ENCODE measurements at places on chromosomes 7 and 10. TPM values are rescaled to one million over a fixed set of nuclear protein-coding genes. Genes with fewer than 3 reads are reported as not detected.

Gene PLXDC2
- total RNA-seq: 0.15 TPM

DNA sequence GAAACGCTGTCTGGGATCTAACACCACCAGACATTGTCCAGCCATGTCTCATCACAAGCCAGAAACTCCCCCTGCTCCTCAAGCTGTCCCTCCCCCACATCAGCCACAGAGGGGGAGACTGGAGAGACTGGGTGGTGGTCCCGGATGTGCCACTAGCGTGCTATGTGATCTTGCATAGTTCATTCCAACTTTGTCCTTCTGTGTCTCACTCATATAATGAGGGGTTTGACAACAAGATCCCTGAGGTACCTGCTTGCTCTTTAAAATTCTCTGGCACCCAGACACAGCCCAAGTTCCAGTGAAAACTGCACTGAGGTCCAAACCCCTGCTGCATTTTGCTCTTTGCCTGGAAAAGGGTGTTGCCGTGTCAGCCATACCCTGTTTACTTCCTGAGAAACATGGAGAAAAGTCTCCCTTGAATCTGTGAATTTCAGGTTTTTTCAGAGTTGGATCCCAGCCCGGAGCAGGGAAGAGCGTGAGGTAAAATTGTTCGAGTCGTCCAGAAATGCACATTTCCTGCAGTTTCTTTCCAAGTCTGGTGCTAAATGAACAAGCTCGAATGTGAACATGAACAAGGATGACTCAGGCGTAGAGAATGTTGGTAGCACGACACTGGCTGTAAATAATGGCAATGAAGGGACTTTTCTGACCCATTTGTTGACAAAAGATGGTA is 156.6 kb downstream of the CCDC3 start:
- no peaks in the 10 kb centered on the region for H3K4me1 ChIP-seq
- no peaks in the 10 kb centered on the region for H3K27me3 ChIP-seq
- H3K36me3 ChIP-seq: no peaks in the 10 kb centered on the region
- DNase-seq: no peak

GRCh38 chr10:86970162-86970981 is 2.1 kb downstream of the ADIRF start:
- H3K4me1 ChIP-seq: peaks cover 46% of the 10 kb centered on the region
- H3K36me3 ChIP-seq: no peaks in the 10 kb centered on the region
- H3K4me3 ChIP-seq: peak overlapping the region; percentile 71

Gene CAMK1D
- total RNA-seq: 8.9 TPM

- no peak overlapping the region for H3K27ac ChIP-seq
- no peak overlapping the region for H3K4me3 ChIP-seq
- DNase-seq: no peak
- no peaks in the 10 kb centered on the region for H3K36me3 ChIP-seq
- H3K27me3 ChIP-seq: no peaks in the 10 kb centered on the region
Observed at GRCh38 chr10:104988686-104989085, 347.6 kb downstream of the SORCS3 start.

Gene PAPOLB
- total RNA-seq: not detected

Gene DDIT4
- total RNA-seq: 156 TPM

DNA sequence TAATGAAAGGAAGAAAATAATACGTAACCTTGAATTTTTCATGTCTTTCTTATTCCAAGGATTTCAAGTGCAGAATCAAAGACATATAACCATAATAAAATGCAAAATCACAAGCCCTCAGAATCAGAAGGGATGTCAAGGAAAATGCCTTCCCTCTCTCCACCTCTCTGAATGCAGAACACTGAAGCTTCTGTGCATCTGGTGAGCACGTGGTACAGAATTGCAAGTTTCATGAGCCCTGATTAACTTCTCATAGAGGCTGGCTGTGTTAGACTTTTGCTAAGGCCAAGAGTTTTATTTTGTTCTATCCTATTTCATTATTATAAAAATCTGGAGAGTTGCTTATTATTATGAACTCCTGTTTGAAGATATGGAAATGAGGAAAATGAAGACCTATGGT is 533.7 kb upstream of the POM121L12 start:
- H3K27ac ChIP-seq: no peak overlapping the region
- no peak for DNase-seq
- no peaks in the 10 kb centered on the region for H3K27me3 ChIP-seq
- no peaks in the 10 kb centered on the region for H3K36me3 ChIP-seq
- no peak overlapping the region for H3K4me3 ChIP-seq

Gene CUBN
- 0.73 TPM for total RNA-seq

DNA sequence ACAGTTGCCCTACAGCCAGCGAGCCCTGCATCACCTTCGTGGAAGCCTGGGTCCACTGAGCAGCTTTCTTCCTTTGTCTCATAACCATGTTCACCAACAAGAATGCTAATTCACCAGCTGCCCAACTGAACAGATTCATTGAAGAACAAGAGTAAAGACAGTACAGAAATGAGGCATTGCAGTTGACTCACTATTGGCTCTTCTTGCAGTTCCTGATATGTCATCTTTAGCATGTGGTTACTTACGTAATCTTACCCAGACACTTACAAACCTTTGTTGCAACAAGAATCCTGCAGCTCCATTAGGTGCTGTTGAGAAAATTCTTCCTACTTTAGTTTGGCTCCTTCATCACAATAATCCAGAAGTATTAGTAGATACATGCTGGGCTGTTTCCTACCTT is 174.0 kb upstream of the TPK1 start:
- H3K27ac ChIP-seq: no peak overlapping the region
- H3K4me1 ChIP-seq: no peaks in the 10 kb centered on the region

DNA sequence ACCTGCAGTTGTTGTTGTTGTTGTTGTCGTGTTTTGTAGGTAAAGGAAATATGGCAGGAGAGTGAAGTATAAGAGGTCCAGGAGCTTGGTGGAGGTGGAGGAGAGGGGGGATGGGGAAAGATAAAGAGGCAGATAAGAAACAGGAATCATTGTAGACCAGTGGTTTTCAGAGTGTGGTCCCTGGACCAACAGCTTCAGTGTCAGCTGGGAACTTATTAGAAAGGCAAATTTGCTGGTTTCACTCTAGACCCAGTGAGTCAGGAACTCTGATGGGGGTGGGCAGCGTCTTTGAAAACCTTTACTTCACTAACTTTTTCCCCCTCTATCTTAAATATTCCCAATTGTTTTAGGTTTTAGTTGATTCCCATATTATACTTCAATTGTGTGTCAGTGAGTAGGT is 241.5 kb downstream of the AUTS2 start:
- no peak overlapping the region for H3K27ac ChIP-seq
- no peaks in the 10 kb centered on the region for H3K27me3 ChIP-seq
- no peaks in the 10 kb centered on the region for H3K4me1 ChIP-seq
- DNase-seq: no peak

DNA sequence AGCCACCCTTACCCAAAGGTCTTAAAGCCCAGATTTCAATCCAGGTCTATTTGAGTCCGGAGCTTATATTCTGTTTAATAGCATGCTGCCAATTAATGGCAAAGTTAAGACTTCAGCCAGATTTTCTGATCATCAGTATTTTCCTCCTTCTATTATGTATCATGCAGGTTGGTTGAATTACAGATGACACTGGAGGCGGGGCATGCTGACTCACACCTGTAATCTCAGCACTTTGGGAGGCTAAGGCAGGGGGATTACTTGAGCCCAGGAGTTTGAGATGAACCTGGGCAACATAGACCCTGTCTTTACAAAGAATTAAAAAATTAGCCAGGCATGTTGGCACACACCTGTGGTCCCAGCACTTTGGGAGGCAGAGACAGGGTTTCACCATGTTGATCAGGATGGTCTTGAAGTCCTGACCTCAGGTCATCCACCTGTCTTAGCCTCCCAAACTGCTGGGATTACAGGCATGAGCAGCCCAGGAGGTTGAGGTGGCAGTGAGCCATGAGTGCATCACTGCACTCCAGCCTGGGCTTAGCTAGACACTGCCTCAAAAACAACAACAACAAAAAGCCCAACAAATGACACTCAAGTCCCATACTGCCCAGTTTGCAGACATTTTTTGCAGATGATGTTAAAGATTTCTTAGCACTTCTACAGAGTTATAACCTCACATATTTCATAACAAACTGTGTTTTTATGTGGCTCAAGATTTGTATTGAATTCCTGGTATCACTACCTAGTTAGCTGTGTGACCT is 62.5 kb downstream of the MCU start:
- no peaks in the 10 kb centered on the region for H3K36me3 ChIP-seq
- no peaks in the 10 kb centered on the region for H3K27me3 ChIP-seq
- no peak overlapping the region for H3K4me3 ChIP-seq
- no peak for DNase-seq
- no peak overlapping the region for H3K27ac ChIP-seq

DNA sequence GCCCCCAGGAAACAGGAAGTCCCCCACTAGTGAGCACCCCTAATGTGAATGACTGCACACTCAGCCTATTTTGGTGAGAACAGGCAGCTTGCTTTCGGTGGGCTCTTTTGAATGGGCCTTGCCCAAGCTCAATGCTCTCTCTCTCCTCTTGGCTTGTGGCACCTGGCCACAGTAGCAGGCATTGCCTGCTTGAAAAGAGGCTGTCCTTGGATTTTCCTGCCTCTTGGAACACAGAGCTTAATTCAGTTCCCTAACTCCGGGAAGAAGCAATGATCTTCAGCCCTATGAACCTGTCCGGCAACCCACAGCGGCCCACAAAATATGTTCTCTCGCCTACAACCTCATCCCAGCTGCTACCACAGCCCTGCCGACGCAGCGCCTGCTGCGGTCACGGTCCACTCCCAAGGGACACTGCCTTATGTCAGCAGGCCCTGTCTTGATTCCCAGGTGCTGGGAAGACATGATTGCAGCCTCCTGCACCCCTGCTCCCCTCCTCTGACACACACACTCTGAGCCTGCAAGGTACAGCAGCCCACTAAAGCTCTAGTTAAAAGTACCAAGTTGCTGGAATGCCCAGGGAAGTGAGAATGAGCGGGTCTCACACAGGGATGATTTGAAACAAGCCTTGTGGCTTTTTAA is 715.5 kb upstream of the GALNT17 start:
- H3K27ac ChIP-seq: no peak overlapping the region
- no peak overlapping the region for H3K4me3 ChIP-seq
- DNase-seq: no peak
- no peaks in the 10 kb centered on the region for H3K4me1 ChIP-seq
- no peaks in the 10 kb centered on the region for H3K27me3 ChIP-seq
- H3K36me3 ChIP-seq: no peaks in the 10 kb centered on the region

Gene TLL2
- total RNA-seq: 0.09 TPM

Gene STEAP1B
- not detected for total RNA-seq

- no peaks in the 10 kb centered on the region for H3K27me3 ChIP-seq
- H3K4me3 ChIP-seq: peak overlapping the region; percentile 72
- DNase-seq: peak; percentile 10
- peaks cover 62% of the 10 kb centered on the region for H3K4me1 ChIP-seq
- no peaks in the 10 kb centered on the region for H3K36me3 ChIP-seq
Observed at GRCh38 chr7:148700661-148701064, 2.0 kb downstream of the CUL1 start.

Gene EPHA1
- 2.8 TPM for total RNA-seq

DNA sequence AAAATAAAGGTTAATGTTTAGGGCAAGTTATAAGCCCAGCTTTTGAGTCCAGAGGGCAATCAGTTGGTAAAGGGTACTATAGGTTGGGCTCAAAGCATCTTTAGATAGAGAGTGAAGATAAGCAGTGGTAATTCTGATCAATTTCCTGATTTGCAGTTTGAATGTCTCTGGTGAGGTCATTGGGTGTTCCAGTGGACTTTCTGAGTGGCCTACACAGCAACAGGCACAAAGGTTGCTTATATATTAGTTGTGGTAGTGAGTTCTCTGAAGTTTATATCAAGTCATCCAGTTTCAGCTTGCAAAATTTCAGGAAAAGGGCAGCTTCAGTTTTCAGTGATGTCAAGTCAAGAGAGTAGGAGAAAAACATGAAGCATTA is 29.1 kb downstream of the GIMAP5 start:
- H3K4me3 ChIP-seq: no peak overlapping the region
- DNase-seq: no peak
- H3K27ac ChIP-seq: no peak overlapping the region
- H3K4me1 ChIP-seq: no peaks in the 10 kb centered on the region
- no peaks in the 10 kb centered on the region for H3K36me3 ChIP-seq

DNA sequence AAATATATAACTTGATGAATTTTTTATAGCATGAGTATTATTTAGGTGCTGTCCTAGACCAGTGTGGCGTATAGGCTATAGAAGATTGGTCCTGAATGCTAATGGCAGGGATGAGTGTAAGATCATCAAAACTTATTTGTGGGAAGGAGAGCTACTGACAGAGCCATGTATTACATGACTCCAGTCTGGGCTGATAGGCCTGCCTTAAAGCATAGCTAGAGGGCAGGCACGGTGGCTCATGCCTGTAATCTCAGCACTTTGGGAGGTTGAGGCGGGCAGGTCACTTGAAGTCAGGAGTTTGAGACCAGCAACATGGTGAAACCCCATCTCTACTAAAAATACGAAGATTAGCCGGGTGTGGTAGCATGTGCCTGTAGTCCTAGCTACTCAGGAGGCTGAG is 198.1 kb upstream of the KLF14 start:
- peaks cover 78% of the 10 kb centered on the region for H3K4me1 ChIP-seq
- peaks cover 6% of the 10 kb centered on the region for H3K36me3 ChIP-seq
- H3K27ac ChIP-seq: no peak overlapping the region
- no peak for DNase-seq
- H3K4me3 ChIP-seq: no peak overlapping the region
- no peaks in the 10 kb centered on the region for H3K27me3 ChIP-seq

Gene SYNPO2L
- total RNA-seq: not detected

Gene UCMA
- not detected for total RNA-seq

GRCh38 chr7:30920021-30920583 is 8.4 kb downstream of the AQP1 start:
- no peak overlapping the region for H3K4me3 ChIP-seq
- H3K36me3 ChIP-seq: no peaks in the 10 kb centered on the region
- no peaks in the 10 kb centered on the region for H3K4me1 ChIP-seq
- H3K27me3 ChIP-seq: no peaks in the 10 kb centered on the region
- no peak overlapping the region for H3K27ac ChIP-seq

Gene DENND10
- total RNA-seq: 23.8 TPM

GRCh38 chr7:36742911-36743775 is 18.8 kb upstream of the AOAH start:
- no peaks in the 10 kb centered on the region for H3K27me3 ChIP-seq
- DNase-seq: no peak
- no peaks in the 10 kb centered on the region for H3K36me3 ChIP-seq

Gene SYT15B
- total RNA-seq: 0.22 TPM

DNA sequence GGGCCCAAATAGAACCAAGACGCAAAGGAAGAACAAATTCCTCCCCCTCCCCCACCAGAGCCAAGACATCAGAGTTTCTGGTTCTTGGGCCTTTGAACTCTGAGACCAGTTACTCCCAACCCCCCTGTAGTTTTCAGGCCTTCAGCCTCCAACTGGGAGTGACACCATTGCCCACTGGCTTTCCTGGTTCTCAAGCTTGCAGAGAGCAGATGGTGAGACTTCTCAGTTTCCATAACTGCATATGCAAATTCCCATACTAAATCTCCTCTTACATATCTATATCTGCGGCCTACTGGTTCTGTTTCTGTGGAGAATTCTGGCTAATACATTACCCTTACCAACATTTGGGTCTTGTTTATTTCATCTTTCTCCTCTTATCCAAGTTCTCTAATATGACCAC is 762.9 kb downstream of the GRM8 start:
- H3K4me1 ChIP-seq: no peaks in the 10 kb centered on the region
- H3K4me3 ChIP-seq: no peak overlapping the region
- no peak overlapping the region for H3K27ac ChIP-seq
- no peaks in the 10 kb centered on the region for H3K27me3 ChIP-seq
- DNase-seq: no peak
